Vagina (tissue), 2 donors: ENCODE measurements at places on chromosomes 1 and 21. TPM values are rescaled to one million over a fixed set of nuclear protein-coding genes. Genes with fewer than 3 reads are reported as not detected.

The WDR64 gene
- not detected for total RNA-seq

The FAM167B gene
- total RNA-seq = 3.7 TPM

The DHX9 gene
- total RNA-seq = 88.6 TPM

The TSPEAR gene
- total RNA-seq = not detected

The AVPR1B gene
- total RNA-seq = not detected

- H3K27me3 ChIP-seq = no peaks in the 10 kb centered on the region
- no peak for DNase-seq
- peak within 1 kb of the TSS; percentile 89 for H3K27ac ChIP-seq
- no peaks in the 10 kb centered on the region for H3K36me3 ChIP-seq
These were observed at the start of gene PEAR1 for GRCh38 chr1:156893048-156893953. TSS of gene PEAR1 (plus strand) at chr1:156893718. CDS start at chr1:156903927, 10,209 bp downstream.

GRCh38 chr1:29514361-29515169, 278.2 kb downstream of the PTPRU start:
- H3K4me3 ChIP-seq = no peak overlapping the region
- no peak overlapping the region for H3K27ac ChIP-seq
- DNase-seq = peak; percentile 34
- no peaks in the 10 kb centered on the region for H3K36me3 ChIP-seq
- no peaks in the 10 kb centered on the region for H3K4me1 ChIP-seq
- H3K27me3 ChIP-seq = no peaks in the 10 kb centered on the region

DNA sequence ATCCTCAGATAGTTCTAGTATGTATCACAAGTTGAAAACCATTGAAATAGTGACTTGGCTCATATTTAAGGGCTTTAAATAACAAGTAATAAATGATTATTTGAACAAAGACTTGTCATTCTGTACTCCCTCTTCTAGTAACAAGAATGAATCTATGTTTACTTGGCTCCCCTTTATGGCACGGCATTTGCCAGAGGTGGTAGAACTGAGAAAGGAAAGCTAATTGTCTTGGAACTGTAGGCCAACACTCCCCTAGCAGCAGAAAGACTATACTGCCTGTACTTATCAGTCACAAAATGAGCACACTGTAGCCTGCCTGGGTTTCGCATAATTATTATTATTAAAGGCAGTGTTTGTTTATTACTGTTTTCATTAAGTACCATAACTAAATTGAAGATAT, 29.6 kb upstream of the SMYD2 start:
- no peaks in the 10 kb centered on the region for H3K36me3 ChIP-seq
- DNase-seq = no peak
- no peak overlapping the region for H3K27ac ChIP-seq

DNA sequence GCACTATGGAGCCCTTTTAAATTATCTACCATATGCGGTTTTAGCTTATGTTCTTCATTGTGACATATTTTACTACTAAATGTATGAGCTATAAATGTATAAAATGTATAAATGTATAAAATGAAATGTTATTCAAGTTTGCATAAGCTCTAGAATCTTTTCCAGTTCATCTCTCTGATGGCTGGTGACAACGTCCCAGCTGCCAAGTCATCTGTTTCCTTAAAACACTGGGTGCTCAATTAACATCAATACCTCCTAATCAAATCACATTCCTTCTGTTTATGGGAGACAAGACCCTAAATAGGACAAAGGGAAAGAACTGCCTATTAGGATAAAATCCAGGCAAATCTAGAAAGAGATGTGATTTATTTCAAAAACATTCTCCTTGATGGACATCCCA, 22.9 kb downstream of the DSTYK start:
- H3K4me1 ChIP-seq = peaks cover 58% of the 10 kb centered on the region
- no peak overlapping the region for H3K4me3 ChIP-seq
- H3K27me3 ChIP-seq = no peaks in the 10 kb centered on the region
- H3K36me3 ChIP-seq = no peaks in the 10 kb centered on the region

DNA sequence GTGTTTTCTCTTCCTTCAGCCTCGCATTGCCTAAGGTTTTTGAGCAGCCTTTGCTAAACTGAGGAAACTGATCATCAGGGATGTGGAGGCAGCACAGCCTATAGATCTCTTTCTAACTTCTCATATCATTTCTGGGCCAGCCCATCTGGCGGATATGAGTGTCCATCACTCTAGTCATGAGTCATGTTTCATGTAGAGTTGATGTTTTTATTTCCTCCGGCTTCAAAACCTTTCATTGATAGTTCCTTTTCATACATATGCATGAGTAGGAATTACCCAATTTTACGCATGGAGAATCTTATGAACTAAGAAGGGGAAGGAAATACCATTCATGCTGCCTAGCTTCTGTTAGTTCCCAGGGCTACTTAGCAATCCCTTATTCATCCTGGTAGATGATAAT, 66.3 kb downstream of the SPATA46 start:
- no peaks in the 10 kb centered on the region for H3K36me3 ChIP-seq
- no peak overlapping the region for H3K27ac ChIP-seq
- DNase-seq = no peak
- H3K27me3 ChIP-seq = no peaks in the 10 kb centered on the region
- no peak overlapping the region for H3K4me3 ChIP-seq
- H3K4me1 ChIP-seq = no peaks in the 10 kb centered on the region

DNA sequence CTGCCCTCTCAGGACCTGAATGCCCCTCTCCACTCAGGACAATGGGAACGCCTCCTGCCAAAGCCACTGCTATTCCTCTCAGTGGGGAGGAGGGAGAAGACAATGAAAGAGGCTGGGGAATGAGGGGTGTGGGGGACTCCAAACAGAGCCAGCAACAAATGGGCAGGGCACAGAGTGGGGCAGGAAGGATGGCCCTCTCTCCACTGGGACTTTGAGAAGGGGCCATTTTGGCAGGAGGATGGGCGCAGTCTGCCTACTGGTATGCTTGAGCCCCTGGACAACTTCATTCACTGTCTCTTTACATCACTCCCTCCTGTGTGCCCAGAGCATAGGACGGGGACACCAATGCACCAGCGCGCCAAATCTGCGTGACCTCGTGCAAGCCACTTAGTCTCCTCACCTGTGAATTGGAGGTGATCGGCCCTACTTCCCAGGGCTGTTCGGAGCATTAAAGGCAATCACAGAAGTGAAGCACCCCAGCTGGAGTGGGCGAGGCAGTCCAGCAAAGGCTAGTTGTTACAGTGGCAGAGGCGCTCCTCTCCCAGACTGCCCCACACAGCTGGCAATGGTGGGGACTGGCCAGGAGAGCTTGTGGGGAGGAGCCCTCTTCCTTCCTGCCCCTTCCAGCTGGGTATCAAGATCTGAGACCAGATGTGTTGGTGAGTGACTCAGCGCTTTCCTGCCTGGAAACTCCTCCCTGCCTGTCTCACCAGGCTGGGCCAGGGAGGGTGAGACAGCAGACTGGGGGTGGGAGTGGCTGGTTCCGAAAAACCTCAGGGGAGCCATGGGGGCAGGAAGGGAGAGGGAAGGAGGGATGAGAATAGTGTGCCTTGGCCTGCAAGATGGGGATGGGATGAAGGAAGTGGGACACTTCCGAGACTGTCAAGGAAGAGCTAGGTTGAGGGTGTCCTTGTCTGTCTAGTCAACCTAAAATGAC, 22.4 kb upstream of the SYNC start:
- no peaks in the 10 kb centered on the region for H3K27me3 ChIP-seq
- peak overlapping the region; percentile 62 for H3K27ac ChIP-seq
- H3K36me3 ChIP-seq = no peaks in the 10 kb centered on the region
- H3K4me3 ChIP-seq = no peak overlapping the region
- peaks cover 14% of the 10 kb centered on the region for H3K4me1 ChIP-seq
